CD4-positive, alpha-beta T cell (primary cell): ENCODE measurements at places on chromosomes 7 and 10.

DNA sequence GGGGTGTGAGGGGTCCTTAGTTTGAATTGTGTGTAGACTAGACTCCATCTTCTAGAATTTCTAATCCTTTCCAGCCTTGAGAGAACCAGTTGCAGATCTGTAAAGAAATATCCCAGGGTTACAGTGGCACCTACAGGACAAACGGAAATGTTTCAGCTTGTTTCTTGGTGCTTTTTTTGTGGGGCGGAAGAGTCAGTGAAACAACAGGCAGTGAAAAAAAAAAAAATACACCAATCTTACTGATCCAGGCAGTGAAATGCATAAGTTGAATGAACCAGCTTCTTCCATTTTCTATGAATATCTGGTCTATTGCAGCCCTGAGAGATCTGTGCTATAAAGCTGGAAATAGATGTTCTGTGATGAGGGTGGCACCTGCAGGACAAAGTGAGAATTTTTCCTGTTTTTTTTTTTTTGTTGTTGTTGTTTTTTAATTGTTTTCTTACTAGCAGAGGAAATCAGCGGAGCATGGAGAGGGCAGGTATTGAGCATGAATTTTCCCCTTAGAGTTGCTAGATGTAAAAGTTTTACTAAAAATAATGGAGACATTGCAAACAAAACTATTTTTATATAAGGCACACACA lies 81.9 kb upstream of the DYNC1I1 start:
- no peak for DNase-seq

DNA sequence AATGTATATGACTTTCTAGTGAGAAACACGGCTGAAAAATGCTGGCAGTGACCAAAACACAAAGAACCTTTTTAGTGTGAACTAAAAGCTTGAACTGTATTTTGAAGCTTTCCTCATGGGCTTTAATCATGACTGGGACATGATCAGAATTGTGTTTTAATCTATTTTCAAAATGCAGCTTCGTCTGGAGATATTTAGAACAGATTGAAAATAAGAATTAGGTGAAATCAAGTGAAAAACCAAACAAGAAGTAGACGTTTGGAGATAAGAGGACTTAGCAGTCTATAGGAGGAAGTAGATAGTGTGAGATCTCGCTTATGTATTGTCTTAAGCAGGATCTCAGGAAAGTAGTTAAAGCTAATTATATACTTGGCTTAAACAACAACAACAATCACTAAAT lies 865.4 kb upstream of the MBL2 start:
- no peak for DNase-seq

DNA sequence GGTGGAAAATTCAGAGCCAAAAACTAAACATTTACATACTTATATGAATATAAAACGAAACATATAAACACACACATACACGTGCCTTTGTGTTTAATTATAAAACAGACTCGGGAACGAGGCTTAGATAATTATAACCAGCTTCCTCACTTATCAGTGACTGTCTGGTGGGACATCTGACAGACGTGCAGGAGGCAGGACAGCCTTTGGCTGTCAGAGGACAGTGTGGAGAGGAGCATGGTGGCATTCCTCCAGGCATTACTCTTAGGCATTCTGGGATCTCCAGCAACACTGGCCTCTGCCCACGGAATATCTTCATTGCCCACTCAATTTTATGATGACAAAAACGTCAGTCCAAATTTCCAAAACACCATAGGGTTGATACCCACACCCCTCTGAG lies 262.2 kb upstream of the NFE2L3 start:
- no peak for DNase-seq

DNA sequence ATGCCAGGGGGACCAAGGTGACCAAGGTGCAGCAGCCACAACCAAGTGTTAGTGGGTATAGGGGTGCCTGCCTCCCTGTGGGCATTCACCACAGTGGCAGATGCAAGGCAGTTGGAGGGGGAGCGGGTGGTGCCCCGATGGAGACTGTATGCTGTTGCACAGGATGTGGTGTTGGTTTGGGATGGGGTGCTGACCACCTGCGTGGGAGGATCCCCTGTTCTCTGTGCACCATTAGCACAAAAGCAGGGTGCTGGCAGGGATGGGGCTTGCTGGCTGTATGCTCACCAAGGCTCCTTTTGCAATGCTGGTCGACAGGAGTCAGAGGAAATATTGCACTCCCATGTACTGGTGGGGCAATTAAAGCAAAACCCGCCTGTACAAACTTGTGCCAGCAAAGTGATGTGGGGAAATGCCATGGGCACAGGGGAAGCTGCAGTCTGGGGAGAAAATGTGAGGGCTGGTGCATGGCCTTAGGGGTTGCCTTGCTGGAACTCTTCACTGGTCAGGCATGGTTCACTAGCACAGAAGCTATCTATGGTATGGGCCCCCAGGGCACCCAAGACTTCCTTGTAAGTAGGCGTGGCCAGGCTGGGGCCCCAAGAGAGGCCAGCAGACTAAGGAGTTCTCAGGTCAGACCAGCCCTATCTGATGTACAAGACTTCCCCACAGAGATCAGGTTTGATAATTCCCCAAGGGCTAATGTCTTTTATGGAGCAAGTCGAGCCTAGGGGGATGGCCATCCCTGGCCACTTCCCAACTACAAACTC lies 51.9 kb upstream of the GNAT3 start:
- no peak for DNase-seq

- DNase-seq: no peak
Observed at GRCh38 chr10:77207182-77207827, 430.3 kb downstream of the KCNMA1 start.

- no peak for DNase-seq
Observed at GRCh38 chr10:98638920-98639319, 192.2 kb upstream of the HPS1 start.

DNA sequence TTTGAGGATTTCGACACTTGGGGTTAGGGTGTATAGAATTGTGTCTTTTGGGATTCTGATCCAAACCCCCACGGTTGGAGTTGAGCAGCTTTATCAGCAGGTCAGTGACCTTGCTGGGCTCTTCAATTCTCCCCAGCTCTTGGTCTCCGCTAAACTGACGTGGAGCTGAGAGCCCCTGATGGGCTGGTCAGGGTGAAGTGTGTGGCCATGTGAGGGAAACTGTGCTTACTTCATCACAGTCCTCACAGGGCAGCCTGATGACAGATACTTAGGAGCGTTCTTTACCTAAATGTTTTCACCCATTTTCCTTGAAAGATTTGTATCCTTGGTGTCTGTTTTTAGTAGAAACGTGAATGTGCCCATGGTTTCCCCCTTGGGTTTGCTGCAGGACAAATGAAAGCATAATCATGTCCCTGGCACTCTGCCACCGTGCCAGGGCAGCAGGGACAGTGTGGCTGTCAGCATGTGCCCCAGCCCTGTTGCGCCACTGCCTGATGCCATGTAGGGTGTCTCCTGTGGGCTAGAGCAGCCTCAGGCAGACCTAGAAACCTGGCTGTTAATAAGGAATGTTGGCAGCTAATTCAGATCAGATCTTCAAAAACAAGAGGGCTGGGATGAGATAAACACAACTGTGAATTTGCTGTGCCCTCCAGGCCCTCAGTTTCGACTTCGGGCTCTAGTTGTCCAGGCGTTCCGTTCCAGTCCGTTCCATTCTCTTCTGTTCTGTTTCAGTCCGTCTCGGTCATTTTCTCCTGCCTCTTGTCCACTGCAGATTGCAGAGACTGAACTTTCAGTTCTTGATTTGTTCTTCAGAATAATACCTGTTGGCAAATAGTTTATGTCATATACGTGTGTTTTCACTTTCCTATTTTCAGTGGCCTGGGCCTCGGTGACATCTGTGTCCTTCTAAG lies 96.8 kb downstream of the TRRAP start:
- no peak for DNase-seq

DNA sequence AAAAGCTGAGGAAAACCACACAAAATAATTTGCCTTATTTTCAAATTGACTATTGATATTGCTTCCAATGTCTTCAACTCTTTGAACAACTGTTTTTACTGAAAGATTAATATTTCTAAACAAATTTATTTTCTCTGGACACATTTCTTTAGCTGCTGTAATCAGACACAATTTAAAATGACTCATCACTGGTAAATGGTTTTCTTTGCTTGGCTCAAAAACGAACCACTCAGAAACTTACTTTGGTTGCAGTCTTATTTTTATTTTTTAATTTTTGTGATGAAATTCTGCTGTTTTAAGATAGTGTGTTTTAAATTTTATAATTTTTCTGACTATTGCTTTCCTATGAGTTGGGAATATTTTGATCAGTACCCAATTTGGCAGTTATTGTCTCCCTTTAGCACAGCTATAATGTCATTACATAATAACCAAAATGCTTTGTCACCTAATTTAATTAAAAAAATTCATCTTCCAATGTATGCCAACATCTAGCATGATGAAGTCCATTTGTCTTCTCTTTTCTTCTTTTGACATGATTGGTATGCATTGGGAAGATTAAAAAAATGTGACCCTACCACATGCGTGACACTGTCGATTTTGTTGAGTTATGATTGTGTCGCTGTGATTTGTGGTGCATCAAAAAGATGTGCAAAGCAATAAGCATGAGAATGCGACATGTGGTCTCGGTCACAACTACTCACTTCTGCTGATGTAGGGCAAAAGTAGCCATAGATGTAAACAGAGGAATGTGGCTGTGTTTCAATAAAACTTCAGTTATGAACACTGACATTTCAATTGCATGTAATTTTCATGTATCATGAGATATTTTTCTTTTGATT lies 222.3 kb downstream of the SUGCT start:
- DNase-seq: no peak

GRCh38 chr10:97508342-97508741 lies 9.6 kb downstream of the UBTD1 start:
- DNase-seq: no peak
